GM13977 (cell line): ENCODE measurements at places on chromosomes 7 and 10.

GRCh38 chr10:133126431-133127290, 33.4 kb upstream of the KNDC1 start:
- no peak for DNase-seq

DNA sequence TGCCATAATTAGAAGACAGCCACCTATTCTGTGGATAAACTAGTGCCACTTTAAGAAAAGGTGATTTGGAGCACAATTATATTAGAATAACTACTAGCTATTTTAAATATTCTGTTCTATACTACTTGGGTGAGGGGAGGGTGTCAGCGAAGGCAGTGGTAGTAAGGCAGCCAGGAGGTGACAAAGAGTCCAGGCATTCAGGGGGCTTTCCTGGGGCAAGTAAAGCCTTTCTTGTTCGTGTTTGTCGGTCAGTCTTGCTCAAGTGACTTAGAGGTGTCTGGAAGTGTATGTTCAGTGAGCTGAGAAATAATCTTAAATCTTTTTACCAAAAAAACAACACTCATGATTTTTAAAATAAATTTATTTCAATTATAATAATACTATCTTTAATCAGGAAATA, 34.4 kb downstream of the ADD3 start:
- DNase-seq = no peak

DNA sequence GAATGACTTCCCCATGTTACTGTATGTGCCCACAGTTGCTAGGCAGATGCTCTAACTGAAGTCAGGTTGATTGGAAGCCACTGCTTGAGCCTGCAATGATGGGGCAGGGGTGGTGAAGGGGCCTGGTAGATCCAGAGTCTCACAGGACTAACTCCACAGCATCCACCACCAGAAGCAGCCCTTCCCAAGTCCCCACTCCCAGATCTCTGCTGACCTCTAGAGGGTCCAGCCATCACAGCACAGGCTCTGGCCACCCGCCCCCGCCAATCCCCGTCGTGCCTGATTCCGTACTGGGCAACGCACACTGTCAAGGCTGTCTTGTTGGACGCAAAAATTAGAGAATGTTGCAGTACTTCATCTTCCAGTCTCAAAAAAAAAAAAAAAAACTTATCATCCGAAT, 136.8 kb upstream of the PDE1C start:
- DNase-seq = no peak

- no peak for DNase-seq
Measured at GRCh38 chr7:111873963-111874690, 311.8 kb upstream of the IMMP2L start.

DNA sequence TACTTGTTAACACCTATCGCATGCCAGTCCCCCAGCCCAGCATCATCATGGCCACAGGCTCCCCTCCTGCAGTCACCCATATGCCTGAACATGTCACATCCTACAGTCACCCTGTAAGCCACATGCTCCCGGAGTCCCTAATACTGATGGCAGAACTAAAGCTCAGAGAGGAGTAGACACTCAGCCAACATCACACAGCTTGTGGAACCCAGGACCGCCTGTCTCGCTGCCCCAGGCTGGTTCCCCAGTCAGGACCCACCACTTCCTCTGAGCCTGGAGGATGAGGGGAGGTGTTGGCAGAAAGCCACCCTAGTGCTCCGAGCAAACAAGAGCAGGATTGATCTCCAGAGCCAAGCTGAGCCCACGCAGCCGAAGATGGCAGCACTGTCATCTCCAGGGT, 85.0 kb upstream of the MYL10 start:
- DNase-seq = no peak

DNA sequence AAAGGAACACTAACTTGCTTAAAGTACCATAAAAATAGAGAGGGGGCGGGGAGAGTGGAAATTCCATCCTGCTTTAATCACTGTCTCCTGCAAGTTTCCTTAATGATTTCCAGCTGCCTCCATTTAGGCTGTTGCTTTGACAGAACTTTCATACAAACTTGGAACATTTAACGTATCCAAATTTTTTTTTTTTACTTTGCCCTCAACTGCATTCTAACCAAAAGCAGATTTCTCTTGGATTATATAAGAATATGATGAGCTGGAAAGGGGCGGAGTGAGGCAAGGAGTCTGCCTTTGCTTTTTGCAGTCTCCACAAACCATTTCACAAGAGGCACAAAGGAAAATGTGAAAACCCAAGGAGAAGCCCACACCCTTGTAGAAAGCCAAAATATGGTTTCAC, 46.6 kb upstream of the COL1A2 start:
- DNase-seq = no peak

GRCh38 chr7:152594801-152595200, 81.1 kb downstream of the XRCC2 start:
- DNase-seq = no peak

DNA sequence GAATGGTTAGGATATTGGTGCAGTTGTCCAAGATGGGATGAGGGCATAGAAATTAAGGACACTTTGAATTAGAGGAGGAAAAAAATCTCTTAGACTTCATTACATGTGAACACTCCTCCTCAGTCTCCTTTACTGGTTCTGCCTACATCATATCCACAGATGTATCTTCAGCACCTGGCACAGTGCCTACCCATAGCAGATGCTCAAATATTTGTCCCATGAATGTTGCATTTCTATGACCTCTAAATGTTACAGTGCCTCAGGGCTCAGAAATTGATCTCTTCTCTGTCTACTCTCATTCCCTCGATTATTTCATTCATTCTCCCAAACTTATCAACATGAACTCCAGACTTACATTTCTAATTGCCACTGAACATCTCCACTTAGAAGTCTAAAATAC, 17.1 kb downstream of the CNNM1 start:
- DNase-seq = no peak

DNA sequence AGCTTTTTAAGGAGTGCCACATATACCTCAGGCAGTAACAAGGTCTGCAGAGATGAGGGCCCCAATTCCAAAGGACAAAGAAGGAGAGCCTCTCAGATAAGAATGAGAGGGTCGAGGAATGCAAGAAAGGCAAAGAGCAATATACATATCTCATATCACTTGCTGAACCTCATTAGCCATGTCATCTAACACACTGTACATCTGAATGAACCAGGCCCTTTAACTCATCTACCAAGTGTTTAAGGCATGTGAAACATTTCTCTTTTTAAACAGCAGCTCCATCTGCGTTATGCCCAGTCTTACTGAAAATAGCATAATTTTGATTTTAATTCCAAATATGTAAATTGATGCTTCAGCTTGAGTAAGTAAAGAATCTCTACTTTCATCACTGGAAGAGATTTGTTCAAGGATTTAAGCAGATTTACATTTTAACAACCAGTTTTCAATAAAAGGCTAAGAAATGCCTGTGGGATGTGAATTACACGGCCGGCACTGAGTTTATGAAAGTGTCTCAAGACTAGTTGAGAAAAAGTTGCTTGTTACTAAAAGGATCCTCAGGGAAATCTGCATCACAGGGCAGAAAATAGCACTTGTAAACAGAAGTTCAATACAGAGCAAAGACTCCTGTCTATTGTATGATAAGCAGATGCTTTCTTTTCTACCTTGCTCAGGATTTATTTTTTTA, 123.8 kb upstream of the SLC26A5 start:
- DNase-seq = no peak

- peak; percentile 68 for DNase-seq
Measured at GRCh38 chr10:43292755-43293676, 26.2 kb upstream of the RASGEF1A start.

DNA sequence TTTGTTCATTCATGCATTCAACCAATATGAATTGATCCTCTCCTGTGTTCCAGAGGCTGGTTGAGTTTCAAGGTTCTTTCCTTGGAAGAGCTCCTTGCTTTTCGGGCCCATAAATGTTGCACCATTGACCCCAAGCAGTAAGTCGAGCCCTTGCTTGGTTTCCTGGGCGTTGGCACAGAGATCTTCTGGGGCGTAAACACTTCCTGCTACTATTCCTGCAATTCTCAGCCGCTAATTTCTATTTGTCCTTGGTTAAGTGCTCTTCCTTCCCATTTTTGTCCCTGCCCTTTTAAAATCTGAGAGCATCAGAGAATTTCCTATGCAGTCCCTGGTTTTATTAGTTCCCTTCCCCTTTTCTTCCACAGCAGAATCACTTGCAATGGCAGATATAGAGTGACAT, 44.1 kb upstream of the ADRB1 start:
- no peak for DNase-seq

GRCh38 chr7:151844071-151844824, 32.7 kb downstream of the PRKAG2 start:
- DNase-seq = no peak

DNA sequence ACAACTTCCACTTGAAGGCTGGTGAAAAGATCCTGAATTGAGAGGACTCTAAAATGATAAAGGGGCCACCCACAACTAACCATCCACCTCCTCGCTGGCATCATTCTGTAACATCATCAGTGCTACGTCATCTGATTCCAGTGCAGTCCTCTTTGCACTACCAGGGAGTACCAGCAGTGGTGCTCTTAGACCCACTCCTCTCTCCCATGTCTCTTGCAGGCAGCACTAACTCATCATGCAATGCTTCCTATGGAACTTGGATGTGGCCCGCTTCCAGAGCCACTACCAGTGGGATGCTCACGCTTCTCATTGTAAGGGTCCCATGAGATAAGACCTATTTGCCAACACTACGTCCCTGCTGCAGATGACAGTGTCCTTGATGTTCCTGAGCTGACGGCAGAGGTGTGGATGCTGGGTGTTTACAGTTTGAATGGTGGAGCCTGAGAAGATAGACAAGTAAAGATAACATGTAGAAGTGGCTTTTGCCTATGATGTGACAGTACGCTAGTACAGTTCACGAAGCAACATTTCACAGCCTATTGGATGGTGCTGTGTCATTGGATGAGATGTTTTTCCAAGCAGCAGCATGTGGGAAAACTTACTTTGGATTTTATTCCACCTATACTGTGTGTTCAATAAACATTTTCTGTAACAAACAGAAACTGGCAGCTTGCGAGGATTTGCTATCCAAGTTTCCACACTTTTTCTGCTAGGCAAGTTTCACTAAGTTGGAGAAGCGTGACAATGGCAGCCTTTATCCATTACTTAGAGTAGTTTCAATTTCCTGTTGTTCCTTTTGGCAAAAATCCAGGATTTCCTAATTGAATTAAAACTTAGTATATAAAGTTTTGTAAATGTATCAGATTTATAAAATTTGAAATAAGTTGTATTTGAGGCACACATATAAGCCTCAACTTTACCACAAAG, 35.8 kb upstream of the COBL start:
- no peak for DNase-seq

- no peak for DNase-seq
Measured at GRCh38 chr7:12322903-12323300, 80.8 kb downstream of the VWDE start.

DNA sequence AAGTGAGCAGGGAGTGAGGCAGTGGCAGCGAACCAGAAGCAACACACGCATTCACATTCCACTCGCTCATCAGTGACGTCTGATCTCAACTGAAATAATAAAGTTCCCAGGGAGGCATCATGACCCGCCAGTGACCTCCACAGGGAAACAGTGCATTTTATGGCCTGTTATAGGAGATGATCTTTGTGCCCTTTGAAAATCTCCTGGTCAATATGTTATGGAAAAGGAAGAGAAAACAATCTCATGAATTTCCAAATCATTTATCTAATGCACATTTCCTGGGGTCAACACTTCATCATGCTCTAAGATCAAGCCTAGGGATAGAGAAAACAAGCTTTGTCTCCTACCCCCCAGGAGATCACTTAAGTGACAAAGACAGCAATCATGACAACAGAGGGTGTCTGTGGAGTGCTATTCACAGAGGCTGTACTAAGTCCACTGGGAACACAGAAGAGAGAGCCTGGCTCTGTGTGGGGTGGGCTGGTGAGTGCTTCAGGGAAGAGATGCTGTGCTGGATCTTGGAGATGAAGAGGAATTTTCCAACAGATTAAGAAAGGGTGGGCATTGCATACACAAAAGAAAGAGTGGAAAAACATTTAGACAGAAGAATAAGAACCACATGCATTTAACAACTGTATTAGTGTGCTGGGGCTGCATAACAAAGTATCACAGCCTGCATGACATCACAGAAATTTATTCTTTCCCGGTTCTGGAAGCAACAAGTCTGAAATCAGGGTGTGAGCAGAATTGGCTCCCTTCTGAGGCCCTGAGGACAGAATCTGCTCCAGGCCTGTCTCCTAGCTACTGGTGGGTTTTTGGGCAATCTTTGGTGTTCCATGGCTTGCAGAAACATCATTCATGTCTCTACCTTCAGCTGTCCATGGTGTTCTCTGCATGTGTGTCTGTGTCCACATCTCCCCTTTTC, 613.9 kb upstream of the IGFBP3 start:
- no peak for DNase-seq

DNA sequence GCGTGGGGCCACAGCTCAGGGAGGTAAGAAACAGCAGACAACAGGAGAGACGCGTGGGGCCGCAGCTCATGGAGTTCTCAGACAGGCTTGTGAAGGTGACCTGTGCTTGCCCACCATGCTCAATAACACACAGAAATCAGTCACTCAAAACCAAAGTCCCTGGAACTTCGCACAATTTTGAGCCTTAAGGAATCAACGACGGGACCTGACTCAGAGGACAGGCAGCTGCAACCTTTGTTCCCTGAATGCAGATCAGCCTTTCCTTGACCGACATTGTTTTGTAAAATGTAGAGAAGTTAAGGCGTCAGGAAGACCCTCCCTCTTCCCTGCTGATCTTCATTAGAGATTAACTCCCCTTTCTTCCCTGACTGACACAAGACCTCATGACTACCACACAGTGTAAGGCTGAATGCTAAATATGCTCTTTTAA, 8.5 kb upstream of the KNDC1 start:
- no peak for DNase-seq

DNA sequence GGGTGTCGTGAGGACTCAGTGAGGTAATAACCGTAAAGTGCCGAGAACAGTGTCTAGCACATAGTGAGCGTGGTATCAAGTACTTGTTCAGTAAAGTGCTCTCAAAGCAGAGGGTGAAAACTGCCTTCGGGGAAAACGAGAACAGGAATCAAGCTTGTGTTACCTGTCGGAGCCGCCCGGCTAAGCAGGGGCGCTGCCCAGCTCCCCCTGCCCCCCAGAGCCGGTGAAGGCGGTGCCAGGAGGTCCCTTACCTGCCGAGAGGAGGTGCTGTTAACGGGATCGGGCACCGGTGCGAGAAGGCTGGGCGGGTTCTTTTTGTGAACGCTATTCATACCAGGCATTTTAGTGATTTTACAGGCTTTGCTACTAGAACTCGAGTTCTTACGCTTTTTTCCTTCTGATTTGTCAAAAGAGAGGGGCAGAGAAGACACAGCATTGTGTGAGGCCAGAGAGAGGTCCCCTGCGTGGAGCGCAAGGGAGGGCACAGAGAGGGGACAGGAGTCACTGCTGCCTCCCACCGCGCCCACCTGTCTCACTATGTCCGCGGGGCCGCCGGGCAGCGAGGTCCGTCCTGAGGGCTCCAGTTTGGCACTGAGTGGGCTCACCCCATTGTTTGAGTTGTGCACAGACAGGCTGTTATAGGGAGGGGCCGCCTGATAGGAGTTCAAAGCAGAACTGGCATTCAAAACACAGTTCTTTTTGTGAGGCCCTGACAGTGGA, 32.5 kb upstream of the EFCAB10 start:
- DNase-seq = no peak
